ENCODE measurements at places on chromosomes 5 and 9.

DNA sequence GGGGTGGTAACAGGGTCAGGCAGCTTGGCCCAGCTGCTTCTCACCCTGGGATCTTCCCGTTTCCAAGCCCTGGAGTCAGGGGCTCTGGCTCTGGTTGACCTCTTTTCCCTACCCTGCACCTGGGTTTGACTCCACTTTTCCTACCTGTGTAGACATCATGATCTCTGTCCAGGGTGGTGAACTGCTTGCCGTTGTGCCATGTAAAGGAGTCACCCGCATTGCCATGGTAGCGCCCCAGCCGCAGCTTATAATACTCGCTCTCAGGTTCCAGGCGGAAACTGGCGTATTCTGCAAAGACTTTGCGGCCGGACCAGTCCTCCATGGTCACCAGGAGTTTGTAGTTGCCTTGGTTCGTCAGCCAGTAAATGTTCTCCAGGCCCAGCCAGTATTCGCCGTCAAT, 30.9 kb downstream of the ANGPTL2 start:
- DNase-seq, result no peak

DNA sequence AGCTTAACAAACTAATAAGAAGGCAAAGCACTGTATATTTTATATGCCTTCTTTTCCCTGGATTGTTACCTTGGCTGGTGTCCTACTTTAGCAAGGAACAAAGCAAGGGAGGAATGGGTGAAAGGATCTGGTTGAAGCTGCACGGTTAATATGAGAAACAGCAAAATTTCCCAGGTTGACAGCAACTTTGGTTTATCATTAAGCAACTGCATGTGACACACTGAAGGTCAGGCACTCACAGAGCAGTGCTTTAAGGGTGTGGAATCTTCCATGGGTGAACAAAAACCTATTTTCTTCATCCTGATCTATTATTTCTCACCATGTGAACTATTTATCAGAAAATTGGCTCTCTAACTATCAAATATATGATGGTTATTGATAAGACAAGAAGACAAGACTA, 109.0 kb upstream of the ATP10B start:
- no peak for DNase-seq

DNA sequence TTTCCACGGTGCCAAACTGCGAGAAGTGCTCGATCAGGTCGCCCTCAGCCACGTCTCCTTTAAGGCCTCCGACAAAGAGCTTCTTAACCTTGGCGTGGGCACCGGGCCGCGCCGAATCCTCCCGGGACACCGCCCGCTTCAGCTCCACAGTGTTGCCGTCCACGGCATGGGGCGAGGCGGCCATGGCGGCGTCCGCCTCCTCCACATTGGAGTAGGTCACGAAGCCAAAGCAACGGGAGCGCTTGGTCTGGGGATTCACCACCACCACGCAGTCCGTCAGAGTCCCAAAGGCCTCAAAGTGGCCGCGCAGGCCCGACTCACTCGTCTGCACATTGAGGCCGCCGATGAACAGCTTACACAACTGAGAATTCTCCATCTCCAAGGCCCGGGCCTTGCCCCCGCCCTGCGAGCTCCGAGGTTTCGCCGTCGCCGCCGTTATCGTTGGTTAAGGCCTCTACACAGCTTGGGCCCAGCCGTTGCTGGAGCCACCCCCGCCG, 424 bp downstream of the HNRNPA0 start:
- no peak for DNase-seq

DNA sequence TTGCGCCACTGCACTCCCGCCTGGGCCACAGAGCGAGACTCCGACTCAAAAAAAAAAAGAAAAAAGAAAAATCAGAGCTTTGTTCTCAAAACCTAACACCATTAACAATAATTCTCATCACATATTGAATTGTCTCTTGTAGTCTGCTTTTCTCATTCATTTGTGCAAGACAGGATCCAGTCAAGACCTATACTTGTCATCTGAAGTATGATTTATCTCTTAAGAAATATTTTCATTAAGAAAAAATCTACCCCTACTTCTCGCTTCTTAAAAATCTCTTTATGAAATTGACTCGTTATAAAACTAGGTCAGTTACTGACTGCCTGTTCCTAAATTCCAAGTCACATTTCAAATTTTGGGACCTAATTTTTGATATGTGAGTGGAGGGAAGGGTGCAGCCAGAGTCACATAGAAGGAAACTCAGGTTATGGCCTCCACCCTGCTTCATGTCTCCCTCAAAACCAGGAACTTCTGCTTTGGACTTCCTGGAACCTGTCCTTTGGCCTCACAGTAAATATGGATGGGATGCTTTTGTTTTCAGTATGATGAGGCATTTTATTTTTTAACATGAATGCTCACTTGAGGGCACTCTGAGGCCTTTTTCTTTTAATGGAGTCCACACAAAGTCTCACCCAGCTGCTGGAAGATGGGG, 18.9 kb downstream of the ZNF169 start:
- no peak for DNase-seq

DNA sequence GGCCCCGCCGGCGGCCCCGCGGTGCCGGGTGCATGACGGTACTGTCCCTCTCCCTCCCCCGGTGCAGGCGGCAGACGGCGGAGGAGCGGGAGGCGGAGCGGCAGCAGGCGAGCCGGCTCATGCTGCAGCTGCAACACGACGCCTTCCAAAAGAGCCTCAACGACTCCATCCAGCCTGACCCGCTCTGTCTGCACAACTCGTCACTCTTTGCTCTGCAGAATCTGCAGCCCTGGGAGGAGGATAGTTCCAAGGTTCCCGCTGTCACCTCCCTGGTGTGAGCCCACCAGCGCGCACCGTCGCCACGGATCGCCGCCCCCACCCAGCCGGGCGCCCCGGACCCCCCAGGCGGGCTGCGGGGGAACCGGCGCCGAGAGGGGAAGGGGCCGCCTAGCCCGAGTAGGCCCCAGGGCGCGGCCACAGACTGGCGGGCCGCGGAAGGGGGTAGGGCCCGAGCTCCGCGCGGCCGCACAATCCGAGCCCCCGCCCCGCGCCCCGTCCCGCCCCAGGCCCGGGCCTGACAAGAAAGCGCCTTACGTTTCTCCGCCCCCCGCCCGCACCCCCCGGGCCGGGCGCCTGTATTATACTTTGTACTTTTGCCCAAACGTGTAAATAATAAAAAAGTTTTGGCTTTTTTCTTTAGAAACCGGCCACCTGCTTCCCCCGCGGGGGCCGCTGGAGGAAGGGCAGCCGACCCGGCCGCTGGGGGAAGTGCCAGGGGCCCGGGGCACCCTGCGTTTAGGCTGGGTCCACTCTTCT, 2.5 kb downstream of the TLX3 start:
- DNase-seq, result peak; percentile 55

GRCh38 chr5:67249590-67249895, 52.9 kb upstream of the CD180 start:
- no peak for DNase-seq

DNA sequence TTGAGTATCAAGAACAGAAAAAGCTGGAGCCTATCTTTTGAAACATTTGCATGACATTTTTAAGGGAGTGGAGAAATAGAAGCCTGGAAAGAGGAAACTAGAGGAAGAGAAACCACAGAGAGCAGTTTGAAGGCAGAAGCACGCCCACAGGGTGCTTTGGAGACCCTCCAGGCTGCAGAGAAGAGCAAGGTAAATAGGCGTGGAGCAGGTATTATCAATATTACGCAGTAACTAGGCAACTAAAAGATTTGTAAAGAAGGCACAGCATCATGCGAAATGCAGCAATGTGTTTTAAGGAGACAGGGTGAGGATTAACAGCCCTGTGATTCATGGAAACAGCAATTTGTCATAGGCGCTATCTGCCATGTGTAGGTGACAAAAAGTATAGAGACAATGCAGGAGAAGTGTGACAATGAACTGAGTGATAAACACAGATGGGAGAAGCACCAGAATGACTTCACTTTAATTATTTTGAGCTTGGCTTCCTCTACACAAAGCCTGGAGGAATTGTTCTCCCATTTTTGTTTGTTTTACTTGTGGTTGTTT, 281.2 kb downstream of the BRINP1 start:
- DNase-seq, result no peak

- DNase-seq, result no peak
These were observed 214.8 kb downstream of the MPDZ start for GRCh38 chr9:13064676-13065075.

- no peak for DNase-seq
These were observed 12.3 kb upstream of the DPM2 start for GRCh38 chr9:127949827-127950512.

DNA sequence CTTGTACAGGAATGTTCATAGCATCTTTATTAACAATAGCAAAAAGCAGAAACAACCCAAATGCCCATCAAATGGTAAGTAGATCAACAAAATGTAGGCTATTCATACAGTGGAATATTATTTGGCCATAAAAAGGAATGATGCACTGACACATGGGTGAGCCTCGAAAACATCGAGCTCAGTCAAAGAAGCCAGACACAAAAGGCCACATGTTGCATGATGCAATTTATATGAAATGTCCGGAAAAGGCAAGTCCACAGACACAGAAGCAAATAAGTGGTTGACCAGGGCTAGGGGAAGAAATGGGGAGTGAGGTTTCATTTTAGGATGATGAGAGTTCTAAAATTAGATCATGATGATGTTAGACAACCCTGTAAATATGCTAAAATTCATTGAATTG, 16.5 kb upstream of the SLC2A8 start:
- DNase-seq, result no peak

DNA sequence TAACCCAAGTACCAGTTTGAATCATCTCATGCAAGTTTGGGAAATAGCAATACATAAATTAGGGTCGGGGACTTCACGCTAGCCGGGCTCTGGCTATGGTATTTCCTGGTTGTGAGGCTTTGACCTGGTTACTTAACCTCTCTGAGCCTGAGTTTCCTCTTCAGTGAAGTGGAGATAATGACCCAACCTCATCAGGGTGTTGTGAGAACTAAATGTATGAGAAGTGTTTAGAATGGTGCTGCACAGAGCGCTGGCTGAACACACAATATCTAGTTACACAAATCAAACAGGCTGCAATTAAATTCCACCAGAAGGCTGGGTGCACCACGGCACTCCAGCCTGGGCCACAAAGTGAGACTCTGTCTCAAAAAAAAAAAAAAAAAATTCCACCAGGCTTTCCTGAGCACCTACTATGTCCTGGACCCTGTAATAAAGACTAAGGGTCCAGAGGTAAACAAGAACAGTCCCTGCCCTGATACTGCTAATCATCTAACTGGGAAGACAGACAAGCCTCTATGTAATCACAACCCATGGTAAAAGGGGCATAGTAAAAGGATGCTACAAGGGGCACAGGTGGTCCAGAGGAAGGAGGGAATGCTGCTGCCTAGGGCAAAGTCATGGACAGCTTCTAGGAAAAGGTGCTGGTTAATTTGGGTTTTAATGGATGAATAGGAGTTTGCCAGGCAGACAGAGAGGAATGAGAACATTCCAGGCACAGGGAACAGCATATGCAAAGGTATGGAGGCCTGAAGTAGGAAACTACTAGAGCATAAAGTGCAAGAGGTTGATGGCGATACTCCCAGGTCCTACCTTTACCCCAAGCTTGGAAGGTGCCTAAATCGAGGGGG, 27.7 kb downstream of the DUSP1 start:
- no peak for DNase-seq

- no peak for DNase-seq
These were observed 823.3 kb upstream of the NUDT12 start for GRCh38 chr5:104385906-104386305.

GRCh38 chr9:17380126-17380861, 198.6 kb upstream of the SH3GL2 start:
- DNase-seq, result peak; percentile 63

DNA sequence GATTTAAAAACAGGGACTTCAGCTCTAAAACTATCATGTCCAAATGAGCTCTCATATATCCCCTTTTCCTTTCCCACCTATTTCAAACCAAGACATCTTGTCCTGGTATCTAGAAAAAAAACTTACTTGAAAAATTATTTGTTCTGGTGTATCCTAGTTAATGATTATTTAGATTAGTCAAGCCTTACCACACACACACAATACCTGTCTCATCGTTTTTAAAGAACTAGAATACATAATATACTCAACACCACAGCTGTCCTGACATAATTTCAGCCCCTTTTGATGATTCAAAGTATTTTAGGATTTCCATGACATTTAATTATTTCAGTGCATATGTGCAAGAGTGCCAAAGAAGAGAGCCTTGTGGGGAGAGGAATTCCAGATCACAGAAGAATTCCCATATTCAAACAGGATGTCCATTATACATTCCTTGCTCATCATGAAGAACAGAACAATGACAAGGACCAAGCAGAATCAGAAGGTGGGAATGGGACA, 233.7 kb downstream of the SMARCA2 start:
- no peak for DNase-seq

- DNase-seq, result no peak
These were observed 1180.8 kb downstream of the CDH12 start for GRCh38 chr5:21672360-21672759.

DNA sequence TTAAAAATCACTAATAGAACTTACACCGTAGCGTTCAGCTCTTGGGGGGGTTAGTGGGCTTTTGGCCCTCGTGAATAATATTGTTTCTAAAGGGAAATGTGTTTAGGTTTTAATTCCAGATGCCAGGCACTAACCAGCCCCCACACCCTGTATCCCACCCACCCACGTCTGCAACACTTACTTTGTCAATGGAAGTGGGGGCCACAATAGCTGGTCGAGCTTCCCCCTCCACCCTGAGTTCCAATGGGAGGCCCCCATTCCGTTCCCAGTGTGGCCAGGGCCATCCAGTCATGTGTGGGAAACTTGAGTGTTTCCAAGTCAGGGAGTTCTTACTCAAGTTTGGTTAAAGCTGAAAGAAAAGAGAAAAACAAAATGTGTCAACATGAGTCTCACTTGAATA, 271.4 kb downstream of the ENC1 start:
- no peak for DNase-seq

DNA sequence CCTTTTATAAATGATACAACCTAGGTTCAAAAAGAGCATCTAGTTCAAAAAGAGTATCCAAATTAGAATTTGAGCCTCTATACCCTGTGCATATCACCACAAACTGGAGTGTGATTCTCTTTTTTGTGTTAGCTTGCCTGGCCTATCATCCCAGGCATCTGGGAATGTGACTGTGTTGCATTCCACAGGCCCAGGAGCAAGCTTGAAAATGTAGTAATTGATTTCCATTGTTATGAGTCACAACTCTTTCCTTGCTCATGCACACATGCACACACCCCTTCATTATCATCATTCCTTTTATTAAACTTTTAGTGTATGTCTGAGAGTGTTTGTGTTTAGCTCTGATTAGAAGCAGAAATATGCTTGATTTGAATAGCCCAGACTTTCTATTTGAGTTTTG, 75.2 kb downstream of the FCHO2 start:
- peak; percentile 83 for DNase-seq

- no peak for DNase-seq
These were observed 141.3 kb upstream of the NFIB start for GRCh38 chr9:14455243-14455642.

DNA sequence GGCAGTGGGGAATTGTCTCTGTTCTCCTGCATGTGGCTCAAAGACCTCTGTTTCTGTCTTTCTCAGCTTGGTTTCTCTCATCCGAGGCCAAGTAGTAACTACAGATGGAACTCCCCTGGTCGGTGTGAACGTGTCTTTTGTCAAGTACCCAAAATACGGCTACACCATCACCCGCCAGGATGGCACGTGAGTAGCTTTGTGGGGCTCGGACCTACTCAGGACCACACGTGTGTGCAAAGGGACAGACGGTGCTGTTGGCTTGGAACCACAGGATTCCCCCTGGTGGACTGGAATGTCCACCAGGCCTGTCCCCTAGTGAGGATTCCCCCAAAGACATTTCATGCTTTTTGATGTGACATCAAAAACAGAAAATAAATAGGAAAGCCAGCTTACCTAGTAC, 96.3 kb upstream of the WWC1 start:
- no peak for DNase-seq

GRCh38 chr5:90279091-90279490, 130.5 kb downstream of the CETN3 start:
- DNase-seq, result no peak

- peak; percentile 67 for DNase-seq
These were observed at the start of gene CDKN2B-AS1 for GRCh38 chr9:21994556-21995005. Gene CDKN2B-AS1 (plus strand): TSS chr9:21994791.

All from RWPE1 (cell line).